Cortex of kidney (tissue), 1 donor: ENCODE measurements at places on chromosomes 12 and 14.

GRCh38 chr14:63986789-63987533 is 134.2 kb downstream of the SYNE2 start:
- DNase-seq = no peak

- DNase-seq = no peak
These were observed 466.2 kb upstream of the FOXG1 start for GRCh38 chr14:28300356-28300755.

GRCh38 chr12:26642361-26642760 is 190.6 kb downstream of the ITPR2 start:
- no peak for DNase-seq

DNA sequence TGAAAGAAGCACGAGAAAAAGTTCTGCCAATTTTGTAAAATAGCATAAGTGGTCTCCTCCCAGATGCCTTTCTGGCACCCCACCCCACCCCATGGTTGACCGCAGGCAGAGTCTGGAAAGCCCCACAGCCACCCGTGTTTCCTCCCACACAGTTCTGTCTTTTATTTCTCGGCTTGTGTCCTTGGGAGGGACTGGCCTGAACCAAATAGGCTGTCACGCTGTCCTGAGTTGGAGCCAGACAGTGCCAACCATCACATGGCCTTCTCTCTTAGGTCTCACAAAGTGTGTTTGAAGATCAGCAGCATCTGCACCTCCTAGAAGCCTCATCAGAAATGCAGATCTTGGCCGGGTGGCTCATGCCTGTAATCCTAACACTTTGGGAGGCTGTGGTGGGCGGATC is 10.2 kb upstream of the LTA4H start:
- DNase-seq = no peak

- DNase-seq = no peak
These were observed 9.5 kb downstream of the DCN start for GRCh38 chr12:91173124-91173523.

DNA sequence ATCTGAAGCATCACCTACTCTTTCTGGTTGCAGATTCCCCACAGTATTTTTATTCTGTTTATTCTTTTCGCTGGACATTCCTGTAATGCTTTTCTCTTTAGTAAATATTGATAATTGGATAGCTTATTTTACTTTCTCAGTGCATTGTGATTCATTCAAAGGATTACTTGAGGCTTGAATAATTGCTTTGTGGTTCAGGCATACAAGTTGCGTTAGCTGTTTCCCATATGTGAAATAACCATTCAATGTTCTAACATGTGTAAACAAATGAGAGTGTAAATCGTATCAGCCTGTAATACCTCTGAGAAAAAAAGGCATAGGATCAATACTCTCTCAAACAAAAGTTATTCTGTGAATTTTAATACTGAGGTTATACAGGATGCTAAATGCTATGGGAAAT is 1004.2 kb upstream of the SEL1L start:
- DNase-seq = no peak

- no peak for DNase-seq
These were observed 12.4 kb downstream of the BEST3 start for GRCh38 chr12:69686731-69687130.

DNA sequence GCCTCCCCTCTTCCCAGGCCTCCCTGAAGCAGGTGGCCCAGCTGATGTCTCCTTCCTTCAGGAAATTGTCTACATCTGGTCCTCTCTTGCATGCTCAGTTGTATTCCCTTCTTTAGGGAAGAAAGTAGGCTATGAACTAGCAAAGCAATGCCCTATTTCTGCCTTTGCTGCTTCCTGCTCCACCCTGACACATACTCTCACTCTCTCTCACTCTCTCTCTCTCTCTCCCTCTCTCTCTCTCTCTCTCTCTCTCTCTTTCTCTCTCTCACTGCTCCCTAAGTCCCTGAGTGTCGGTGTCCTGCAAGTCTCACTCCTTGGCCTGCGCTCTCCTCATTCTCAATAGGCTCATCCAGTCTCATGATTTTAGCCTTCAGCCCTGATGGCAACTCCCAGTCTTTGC is 19.4 kb upstream of the PARP11 start:
- DNase-seq = no peak

- no peak for DNase-seq
These were observed 39.6 kb downstream of the BICD1 start for GRCh38 chr12:32146074-32146873.

DNA sequence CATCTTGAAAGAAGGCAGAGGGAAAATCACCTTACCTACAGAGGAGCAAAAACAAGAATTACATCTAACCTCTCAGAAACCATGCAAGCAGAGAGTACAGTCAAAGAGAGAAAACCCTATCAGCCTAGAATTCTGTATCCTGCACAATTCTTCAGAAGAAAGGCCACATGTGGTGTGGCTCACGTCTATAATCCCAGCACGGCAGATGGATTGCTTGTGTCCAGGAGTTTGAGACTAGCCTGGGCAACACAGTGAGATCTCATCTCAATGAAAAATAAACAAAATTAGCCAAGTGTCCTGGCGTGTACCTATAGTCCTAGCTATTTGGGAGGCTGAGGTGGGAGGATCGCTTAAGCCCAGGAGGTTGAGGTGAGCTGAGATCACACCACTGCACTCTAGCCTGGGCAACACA is 48.2 kb downstream of the ATF7 start:
- DNase-seq = no peak

DNA sequence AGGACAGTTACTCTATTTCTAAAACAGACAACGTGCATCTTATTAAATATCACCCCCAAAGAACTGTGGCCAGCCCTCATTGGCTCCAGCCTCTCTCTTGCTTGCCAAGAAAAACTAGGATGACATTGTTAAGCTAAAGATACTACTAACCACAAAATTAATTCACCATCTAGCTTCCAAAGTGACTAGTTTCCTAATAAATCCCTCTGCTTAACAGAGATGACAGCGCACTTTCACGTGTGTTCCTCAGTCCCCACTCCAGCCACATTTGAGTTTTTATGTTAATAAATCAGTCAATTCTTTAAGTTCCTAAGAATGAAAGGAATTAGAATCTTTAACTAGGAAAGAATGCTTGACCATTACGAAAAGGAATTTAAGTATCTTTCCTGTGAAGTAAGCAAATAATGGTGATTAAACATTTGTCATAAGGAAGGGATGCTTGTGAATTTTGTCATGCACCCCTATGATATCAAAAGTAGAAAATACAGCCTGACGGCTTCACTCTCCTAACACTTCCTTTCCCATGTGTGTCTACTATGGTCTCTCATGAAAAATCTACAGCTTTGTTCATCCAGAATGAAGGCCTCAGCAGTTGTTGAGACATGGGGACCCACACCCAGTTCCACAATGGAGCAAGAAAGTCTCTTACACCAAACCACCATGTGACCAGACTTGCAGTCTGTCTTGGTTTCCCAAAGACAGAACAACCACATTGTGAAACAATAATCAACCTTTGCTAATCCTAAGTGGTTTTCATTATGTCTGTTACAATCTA is 8.1 kb downstream of the CORO1C start:
- DNase-seq = no peak

- DNase-seq = no peak
These were observed 1194.8 kb downstream of the BCL11B start for GRCh38 chr14:98077176-98077575.

DNA sequence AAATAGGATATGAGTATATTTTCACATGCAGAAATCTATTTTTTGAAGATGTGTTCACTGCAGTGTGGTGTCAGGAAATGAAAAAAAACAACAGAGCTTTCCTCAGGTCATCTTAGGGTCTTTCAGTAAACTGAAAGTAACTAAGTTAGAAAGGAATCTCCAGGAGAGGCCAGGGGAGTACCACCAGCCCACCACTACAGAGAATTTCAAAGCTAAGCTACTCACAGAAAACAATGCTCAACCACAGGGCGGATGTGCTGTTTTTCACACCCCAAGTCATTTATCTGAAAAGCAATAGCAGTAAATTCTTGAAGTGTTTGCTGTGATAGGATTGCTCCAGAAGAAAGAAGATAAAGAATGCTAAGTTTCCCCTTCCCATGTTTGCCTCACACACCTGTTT is 79.0 kb downstream of the IFNG start:
- DNase-seq = no peak
